ENCODE measurements at places on chromosomes 12 and 14. TPM values are rescaled to one million over a fixed set of nuclear protein-coding genes. Genes with fewer than 3 reads are reported as not detected.

AKAP6 gene
- total RNA-seq, result 1.1 TPM

PRICKLE1 gene
- total RNA-seq, result 20.0 TPM

INSM2 gene
- not detected for total RNA-seq

KLHL33 gene
- 0.04 TPM for total RNA-seq

KCNA1 gene
- total RNA-seq, result 0.92 TPM

IRAK3 gene
- total RNA-seq, result 0.29 TPM

WSCD2 gene
- 0.92 TPM for total RNA-seq

SAMD15 gene
- 1.1 TPM for total RNA-seq

LPAR5 gene
- total RNA-seq, result 0.22 TPM

NRL gene
- total RNA-seq, result 2.5 TPM

MMP17 gene
- total RNA-seq, result 14.8 TPM

MORN3 gene
- total RNA-seq, result 0.37 TPM

TMEM132C gene
- total RNA-seq, result 0.22 TPM

WNT5B gene
- 0.61 TPM for total RNA-seq

JDP2 gene
- 24.7 TPM for total RNA-seq

LMO3 gene
- total RNA-seq, result not detected

KRT6B gene
- not detected for total RNA-seq

DNA sequence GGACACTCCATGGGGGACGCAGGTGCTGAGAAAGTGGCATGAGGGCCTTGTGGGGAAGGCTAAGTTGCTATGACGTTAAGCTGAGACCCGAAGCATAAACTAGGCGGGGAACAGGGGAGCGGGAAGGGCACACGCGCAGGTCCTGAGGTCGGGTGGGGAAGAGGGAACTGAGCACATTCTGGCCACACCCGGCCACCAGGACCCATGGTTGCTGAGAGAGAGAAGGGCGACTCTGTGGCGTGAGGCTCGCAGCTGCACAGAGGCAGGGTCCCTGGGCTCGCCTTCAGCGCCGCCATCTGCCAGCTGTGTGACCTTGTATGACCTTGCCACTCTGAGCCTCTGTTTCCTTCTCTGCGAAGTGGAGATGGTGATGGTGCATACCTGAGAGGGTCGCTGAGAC, 182.5 kb downstream of the PHETA1 start:
- no peak for DNase-seq

GRCh38 chr12:75937486-75937885, 94.1 kb downstream of the PHLDA1 start:
- no peak for DNase-seq

- DNase-seq, result no peak
Observed at GRCh38 chr14:99225436-99226203, 46.4 kb downstream of the BCL11B start.

DNA sequence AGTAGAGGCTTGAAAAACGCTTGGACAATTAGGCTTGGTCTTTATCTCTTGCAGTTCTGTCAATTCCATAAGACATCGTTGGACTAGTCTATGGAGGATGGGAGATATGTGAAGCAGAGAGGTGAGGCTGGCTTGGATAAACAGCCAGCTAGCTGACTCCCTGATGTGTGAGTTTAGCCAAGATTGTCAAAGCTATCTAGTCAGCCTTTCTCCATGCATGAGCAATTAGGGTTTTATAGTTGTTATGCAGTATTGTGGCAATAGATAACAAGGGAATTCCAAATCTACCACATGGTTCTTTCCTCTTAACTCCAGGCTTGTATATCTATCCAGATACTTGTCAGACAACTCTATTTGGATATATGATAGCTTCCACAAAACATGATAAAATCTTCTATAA, 153.6 kb upstream of the NRXN3 start:
- DNase-seq, result no peak

- no peak for DNase-seq
Observed at GRCh38 chr14:21891921-21892320, 218.3 kb upstream of the OR4E1 start.

DNA sequence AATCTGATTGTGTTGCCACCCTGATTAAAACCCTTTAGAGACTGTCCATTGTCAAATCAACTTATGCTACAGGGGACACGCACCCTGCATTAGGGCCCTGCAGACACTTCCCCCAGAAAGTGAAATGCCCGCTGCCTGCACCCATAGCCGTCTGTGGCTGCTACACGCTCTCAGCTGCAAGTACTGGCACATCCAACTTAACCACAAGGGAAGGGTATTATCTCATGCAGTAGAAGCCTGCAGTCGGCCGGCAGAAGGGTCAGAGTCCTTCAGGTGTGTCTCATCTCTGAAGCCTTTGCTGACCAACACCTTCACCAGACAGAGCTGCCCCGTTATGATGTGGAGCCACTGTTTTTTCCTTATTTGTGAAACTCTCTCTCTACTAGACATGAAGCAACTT, 20.8 kb downstream of the CFAP251 start:
- DNase-seq, result no peak

GRCh38 chr12:132270969-132271754, 58.2 kb downstream of the GALNT9 start:
- DNase-seq, result no peak

DNA sequence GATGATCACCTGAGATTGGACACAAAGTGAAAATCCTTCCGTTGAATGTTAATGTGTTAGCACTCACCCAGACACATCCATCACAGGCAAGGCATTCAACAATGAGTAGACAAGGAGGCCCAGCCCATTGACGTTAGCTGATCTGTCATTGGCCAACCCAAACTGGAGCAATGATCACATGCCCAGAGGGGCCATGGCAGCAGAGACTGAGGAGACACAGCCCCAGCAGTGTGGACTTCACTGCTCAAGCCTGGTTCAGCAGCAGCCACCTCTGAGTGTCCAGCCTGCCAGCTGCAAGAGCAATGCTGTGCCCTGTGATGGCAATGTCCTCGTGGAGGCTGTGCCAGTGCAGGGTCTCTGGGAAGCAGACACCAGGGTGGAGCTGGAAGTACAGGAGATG, 622.2 kb downstream of the AACS start:
- no peak for DNase-seq

GRCh38 chr12:55707219-55707671, 459 bp downstream of the ITGA7 start:
- peak; percentile 63 for DNase-seq

GRCh38 chr14:63392236-63392635, 73.5 kb upstream of the GPHB5 start:
- no peak for DNase-seq

GRCh38 chr12:109728921-109729320, 15.3 kb downstream of the FAM222A start:
- DNase-seq, result peak; percentile 27

- peak; percentile 55 for DNase-seq
Observed at GRCh38 chr14:40859055-40859454, 747.6 kb upstream of the LRFN5 start.

- peak; percentile 98 for DNase-seq
Observed at GRCh38 chr12:125983094-125983783, 918.0 kb downstream of the AACS start.

- peak; percentile 91 for DNase-seq
Observed at GRCh38 chr14:20662968-20663732, 21.2 kb upstream of the RNASE4 start.

GRCh38 chr14:49769581-49770211, 1.7 kb downstream of the KLHDC2 start:
- no peak for DNase-seq

DNA sequence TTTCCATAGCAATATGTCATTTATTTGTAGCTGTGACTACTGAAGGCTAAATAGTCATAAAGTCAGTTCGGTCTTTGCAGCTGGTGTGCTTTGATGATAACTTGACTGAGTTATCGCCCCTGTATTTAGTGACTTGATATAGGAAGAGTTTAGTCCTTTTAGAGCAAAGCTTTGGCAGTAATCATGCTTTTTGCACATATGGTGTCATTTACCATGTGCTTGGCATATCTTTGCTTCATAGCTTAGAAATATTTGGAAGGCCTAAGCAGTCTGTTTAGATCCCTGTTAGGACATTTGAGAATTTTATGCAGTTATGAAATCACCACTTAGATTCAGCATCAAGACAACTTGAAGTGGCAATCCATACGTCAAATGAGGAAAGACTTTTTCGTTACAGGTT, 31.6 kb downstream of the POLR3B start:
- DNase-seq, result no peak

GRCh38 chr14:94367347-94368242, 20.8 kb downstream of the SERPINA1 start:
- no peak for DNase-seq

DNA sequence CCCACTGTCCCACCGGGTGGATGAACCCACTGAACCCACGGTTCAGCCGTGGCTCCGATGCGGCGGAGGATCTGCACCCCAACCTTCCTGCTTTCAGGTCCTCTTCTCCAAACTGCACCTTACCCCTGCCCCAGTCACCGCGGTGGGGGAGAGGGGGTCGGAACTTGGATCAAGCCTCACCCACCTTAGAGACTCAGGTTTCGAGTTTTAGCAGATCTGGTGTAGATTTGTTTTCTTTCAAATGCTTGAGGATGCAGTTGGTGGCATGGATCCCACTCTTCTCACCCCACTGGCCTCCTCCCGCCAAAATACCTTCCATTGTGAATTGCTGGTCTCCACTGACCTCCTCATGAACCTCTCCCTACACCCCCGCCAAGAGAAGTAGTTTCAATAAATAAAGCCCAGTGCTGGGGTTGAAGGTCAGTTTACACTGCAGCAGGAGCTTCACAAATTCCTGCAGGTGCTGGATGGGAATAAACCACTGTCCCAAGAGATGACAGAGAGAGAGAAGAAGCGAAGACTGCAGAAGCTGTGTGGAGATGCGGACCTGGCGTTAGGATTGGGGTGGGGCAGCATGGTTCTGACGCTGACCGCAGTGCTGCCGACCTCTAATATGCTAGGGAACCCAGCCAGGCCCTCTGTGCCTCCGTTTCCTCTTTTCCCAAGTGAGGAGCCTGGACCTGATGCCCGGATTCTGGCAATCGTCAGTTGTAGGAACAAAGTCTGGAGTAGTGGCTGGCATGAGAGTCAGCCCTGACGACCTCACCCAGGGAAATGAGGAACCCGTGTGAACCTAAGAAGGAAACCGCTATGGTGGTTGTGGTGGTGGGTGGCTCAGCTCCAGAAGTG, 7.4 kb downstream of the TTC6 start:
- DNase-seq, result no peak

DNA sequence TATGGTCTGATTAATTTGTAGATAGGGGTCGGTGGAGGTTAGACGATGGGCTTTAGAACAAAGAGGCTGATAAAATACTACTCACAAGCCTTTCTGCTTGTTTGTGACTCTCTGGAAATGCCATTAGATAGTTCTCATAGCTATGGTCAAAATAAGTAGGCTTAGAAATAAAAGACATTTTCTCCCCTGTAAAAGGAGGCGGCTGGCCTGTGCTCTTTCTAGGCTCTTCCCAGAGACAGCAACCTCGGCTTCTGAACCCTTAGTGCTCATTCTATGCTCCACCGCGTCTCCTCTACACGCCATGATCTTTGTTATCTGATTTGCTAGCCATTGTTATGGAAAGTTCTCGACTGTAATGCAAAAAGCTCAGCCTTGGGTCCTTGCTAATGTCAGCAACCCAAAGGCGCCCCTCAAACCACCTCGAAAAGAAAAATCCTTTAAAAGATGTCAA, 64.5 kb downstream of the CRADD start:
- peak; percentile 88 for DNase-seq

GRCh38 chr12:92478692-92479091, 224.1 kb upstream of the PLEKHG7 start:
- DNase-seq, result no peak

GRCh38 chr12:67650388-67651131, 2.0 kb downstream of the DYRK2 start:
- DNase-seq, result no peak

GRCh38 chr14:89454996-89455395, 38.0 kb upstream of the FOXN3 start:
- DNase-seq, result no peak

DNA sequence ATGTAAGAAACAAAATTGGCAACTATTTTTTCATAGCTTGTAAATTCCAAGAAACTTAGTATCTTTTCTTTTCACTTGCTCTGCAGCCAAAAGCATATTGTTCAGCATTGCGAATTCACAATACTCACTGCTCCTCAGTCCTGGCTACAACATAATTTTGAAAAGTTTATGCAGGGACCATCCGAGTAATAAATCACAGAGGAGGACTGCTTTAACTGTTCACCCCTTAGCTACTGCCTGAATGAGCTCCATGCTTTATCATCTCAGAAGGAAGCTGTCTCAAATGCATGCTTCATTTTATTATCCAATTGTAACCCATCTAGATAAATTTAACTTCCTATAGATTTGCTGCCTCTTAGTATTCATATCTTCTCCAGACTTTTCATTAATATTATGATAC, 827.8 kb downstream of the DIO2 start:
- DNase-seq, result no peak

- no peak for DNase-seq
Observed at GRCh38 chr12:83573671-83574070, 887.0 kb downstream of the TMTC2 start.

- no peak for DNase-seq
Observed at GRCh38 chr14:63544591-63545299, 1.6 kb upstream of the PPP2R5E start.

DNA sequence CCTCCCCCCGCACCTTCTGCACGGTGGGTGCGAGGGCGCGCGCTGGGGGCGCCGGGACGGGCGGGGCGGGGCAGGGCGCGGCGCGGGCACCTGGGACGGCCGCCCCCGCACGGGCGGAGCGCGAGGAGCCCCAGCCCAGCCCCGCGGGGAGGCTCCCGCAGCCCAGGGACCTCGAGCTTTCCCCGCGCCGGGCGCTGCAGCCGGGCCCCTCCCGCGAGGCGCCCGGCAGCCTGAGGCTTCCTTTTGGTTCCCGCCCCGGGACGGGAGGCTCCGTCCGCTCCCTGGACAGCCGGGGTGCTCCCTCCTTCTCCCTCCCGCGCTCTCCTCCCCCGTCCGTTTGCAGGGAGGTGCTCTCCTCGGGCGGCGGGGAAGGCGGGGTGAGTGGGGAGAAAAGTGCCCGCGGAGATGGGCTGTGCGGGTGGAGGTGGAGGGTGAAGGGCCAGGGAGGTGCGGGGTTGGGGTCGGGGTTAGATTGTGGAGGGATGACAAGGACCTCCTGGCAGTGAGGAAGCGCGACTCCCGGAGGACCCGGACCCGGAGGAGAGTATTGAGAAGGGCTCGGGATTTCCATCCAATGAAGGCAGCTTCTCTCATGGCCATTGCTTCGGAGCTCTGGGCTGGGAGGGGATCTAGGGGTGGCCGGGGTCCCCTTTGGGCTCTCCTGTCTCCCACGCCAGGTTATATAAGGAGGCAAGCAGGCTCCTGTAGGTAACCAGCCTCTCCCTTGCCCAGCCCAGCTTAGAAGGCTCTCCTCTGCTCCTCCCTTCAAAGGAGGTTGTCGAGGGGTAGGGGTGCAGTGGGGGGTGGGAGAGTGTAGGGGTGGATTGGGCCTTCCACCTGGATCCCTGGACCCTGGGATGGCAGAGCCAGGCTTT, 645 bp downstream of the JDP2 start:
- no peak for DNase-seq

GRCh38 chr12:51122844-51123243, 39.4 kb upstream of the CSRNP2 start:
- DNase-seq, result no peak

DNA sequence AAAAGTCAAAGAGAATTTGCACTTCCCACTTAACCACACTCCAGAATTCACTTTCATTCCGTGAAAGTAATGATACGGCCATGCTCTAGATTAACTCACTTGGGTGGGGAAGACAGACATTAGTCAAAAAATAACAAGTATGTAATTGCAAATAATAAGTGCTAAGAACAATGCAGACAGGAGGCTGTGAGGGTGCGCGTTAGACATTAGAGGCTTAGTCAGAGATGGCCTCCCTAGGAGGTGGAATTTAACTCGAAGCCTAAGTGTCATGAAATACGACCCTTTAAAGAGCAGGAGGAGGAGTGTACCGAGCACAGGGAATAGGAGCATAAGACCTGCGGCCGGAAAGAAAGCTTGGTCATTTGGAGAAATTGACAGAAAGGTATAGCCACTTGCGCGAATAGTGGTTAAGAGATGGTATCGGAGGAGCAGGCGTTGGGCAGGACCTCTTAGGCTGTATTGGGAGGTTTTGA, 628 bp downstream of the SNRPF start:
- DNase-seq, result no peak
